ENCODE measurements at places on chromosomes 16 and 17.
A peak's percentile ranks its signal among the peaks of the same experiment; 100 is the strongest.

DNA sequence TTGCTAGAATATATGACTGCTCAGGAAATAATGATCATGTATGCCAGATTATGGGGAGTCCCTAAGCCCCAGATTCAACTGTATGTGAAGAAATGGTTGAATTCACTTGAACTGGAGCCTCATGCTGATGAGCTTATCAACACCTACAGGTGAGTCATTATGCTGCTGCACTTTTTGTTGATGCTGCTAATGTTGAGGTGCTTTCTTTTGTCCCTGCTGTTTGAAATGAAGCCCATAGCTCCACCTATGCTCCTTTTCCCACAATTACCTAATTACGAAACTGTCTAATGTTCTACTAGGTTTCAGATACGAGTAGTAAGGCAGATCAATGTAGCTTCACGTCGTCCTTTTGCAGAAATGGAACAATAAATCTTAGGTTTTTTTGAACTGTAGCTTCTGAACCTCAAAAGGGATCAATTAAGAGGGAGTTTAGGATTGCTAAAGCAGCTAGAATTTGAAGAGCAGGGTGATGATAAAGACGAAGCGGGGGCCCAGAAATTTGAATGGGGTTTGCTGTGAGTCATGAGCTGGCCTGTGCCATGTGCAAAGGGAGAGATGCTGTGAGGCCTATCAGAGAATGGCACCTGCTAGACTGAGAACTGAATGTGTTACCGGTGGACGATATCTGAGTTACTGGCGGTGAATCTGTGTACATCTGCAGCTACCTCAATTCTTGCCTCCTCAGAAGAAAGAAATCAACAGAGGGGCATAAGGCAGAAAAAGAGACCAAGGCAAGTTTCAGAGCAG, 6.1 kb upstream of the UQCRC2 start:
- DNase-seq = no peak

GRCh38 chr17:296906-297690, 55.5 kb downstream of the RPH3AL start:
- DNase-seq = no peak

DNA sequence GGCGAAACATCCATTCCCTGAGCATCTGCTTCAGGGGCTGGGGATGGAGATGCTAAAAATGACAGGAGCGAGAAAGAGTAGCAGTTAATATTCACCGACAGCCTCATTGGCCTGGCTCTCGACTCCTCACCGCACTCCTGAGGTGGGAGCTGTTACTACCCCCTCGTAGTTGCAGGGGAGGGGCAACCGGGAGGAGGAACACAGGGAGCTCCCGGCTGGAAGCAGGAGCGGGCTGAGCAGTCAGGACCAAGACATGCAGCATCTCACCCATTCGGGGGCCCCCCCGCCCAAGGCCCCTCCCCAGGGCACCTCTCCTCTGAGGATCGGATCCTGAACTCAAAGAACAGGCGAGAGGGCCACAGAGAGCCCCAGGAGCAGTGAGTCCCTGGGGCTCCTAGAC, 4.5 kb upstream of the ACSF3 start:
- no peak for DNase-seq

DNA sequence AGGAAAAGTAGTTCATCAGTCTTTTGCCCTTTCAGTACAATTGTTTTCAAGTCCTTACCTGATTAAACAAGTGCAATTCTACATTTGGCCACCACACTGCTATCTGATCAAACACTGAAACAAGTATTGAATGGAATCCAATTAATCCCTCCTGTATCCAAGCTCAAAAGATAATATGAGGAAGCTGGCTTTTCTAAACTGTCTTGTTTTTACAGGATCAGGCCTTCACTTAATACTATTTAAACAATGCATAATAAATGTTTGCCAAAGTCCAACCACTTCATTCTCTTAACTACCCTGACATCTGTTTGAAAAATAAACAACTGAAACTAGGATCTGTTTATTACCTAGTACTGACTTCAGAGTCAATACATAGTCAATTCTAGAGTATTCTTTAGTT, 131.6 kb downstream of the MRTFB start:
- DNase-seq = peak; percentile 78

- DNase-seq = no peak
Measured at GRCh38 chr16:50900391-50900942, 158.6 kb downstream of the CYLD start.

DNA sequence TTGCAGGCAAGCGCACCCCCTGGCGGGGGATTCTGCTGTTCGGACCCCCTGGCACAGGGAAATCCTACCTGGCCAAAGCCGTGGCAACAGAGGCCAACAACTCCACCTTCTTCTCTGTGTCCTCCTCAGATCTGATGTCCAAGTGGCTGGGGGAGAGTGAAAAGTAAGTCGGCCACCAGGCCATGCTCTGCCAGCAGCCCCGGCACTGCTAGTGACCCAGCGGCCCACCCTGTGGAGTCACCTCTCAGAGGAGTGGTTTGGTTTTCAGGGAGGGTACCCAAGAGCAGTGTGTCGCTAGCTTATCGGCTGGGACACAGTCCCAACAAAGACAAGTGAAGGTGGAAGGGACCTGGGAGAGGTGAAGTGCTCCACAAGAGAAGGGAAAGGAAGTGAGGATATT, 8.2 kb downstream of the VPS4A start:
- no peak for DNase-seq

GRCh38 chr17:73227944-73228343, 33.7 kb downstream of the CPSF4L start:
- DNase-seq = no peak

GRCh38 chr17:4509923-4510617, 11.4 kb downstream of the SPNS2 start:
- no peak for DNase-seq

- DNase-seq = no peak
Measured at GRCh38 chr17:29143894-29144293, 36.3 kb downstream of the MYO18A start.

DNA sequence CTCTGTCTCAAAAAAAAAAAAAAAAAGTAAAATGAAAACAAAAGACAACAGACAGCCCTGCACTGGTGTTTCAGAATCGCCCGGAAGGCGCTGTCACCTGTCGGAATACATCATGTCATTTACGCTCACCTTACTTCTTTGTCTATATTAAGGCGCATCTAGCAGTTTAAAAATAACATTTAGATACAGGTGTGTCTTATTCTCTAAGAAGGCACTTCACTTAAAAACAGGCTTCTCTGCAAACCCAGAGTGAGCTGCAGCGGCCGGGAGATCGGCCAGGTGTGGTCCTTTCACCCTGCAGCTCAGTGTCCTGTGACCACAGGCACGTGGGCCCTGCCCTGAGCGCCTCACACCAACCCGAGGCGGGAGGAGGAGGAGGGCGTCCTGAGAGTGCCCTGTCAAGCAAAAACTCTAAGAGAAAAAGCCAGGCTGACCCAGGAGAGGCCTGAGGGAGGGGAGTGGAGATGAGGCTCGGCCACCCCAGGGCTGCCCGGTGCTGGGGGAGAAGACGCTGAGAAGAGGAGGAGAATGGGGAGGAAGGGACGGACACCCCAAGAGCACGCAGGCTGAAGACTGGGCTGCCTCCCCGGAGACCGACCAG, 3.3 kb upstream of the LMF1 start:
- no peak for DNase-seq

DNA sequence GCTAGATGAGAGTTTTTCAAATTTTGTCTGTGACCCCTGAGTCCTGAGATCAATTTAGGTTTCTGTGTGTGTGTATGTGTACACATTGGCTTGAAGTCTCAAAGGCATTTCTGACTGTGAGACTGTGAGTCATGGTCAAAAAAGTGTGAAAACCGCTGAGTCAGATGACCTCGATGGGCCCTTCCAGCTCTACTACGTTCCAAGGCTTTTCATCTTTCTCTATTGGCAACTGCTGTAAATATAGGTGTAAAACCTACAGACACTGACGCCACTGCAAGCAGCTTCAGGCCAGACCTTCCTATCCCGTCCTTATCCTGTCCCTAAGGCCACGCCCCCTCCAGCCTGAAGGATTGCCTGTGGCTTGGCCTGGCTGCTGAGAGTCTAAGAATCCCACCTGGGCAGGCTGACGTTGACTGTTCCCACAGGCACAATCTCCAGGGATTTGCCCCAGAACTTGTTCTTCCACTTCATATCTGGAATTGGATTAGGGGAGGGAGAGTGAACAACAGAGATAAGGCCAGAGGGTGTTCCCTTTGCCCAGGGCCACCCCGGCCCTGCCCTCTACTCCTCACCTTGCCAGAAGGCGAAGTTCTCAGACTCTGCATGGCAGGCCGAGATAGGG, 11.3 kb downstream of the OSBPL7 start:
- DNase-seq = no peak

- DNase-seq = no peak
Measured at GRCh38 chr16:86634292-86634691, 55.9 kb downstream of the FOXL1 start.

GRCh38 chr17:40095944-40096791, 4.2 kb downstream of the NR1D1 start:
- no peak for DNase-seq

DNA sequence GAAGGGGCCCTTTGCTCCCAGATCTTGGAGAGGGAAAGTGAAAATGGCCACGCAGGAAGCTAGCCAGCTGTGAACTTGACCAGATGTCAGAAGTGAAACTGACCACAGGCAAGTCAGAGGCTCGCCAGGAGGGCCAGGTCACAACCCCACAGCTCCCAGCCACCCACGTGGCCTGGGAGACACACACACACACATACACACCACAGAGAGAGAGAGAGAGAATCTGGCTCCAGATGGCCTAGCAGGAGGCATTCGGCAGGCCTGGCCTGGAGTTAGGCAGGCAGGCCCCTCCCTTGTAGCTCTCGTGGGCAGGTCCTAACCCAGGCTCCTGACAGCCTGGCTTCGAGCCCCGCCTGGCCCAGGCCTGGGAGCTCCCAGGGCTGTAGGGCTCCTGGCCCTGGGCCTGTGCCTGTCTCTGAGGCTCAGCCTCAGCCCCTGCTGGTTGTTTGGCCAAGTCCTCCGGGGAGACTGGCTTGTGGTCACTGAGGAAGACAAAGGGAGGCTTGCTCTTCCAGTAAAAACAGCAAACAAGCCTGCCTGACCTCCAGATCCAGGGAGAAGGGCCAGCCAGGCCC, 20.2 kb downstream of the NGFR start:
- no peak for DNase-seq

DNA sequence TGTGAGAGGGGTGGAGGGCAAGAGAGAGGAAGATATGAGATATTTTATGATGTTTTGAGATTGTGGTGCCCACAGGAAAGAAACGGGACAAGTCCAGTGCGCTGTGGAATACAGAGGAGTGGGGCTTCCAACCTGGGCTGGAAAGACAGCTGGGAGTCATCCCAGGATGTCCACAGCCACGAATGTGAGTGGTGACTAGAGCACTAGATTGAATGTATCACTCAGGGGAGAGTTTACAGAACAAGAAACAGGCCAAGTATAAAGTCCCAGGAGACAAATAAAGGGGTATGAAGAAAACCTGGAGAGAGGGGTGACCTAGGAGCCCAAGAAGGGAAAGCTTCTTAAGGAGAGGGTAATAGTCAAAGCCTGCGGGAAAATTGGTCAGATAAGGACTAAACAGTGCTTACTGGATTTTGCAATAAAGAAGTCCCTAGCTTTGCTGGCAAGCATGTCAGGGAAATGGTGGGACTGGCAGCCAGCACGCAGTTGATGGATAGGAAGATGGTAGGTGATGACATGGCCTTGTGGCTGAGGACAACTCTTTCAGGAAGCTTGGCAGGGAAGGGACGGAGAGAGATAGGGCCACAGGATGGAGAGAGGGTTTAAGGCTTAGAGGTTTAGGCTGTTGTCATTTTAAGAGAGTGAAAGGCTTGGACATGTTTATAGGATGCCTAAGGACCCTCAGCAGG, 114.5 kb downstream of the AXIN2 start:
- no peak for DNase-seq

DNA sequence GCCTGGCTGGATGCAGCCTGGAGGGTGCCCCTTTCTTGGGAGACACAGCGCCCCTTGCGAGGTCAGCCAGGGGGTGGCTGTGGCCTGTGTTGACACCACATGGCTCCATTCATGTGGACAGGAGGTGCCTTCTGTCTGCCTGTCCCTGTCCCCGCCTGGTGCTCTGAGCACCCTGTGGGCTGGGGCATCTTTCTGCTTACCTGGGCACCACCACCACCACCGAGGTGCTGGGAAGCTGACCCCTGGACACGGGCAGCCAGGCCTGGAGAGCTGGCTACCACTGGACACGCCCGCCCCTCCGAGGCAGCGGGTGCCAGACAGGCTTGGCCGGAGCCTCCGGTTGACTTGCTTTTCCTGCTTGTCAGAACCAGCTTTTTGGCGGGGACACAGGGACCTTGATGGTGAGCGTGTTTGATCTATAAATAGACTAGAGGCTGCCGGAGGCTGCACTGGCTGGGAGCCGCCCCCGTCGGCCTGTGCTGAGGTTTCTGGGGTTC, 121.3 kb upstream of the GSE1 start:
- DNase-seq = no peak

- no peak for DNase-seq
Measured at GRCh38 chr17:73969956-73970355, 233.5 kb upstream of the RPL38 start.

DNA sequence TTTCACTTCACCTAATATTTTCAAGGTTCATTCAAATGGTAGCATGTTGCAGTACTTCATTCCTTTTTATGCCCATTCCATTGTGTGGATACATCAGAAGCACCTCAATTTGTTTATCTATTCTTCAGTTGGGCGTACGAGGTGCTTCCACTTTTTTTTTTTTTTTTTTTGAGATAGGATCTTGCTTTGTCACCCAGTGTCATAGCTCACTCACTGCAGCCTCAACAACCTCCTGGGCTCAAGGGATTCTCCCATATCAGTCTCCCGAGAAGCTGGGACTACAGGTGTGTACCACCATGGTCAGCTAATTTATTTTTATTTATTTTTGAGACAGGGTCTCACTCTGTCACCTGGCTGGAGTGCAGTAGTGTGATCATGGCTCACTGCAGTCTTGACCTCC, 22.5 kb upstream of the SPNS3 start:
- no peak for DNase-seq

DNA sequence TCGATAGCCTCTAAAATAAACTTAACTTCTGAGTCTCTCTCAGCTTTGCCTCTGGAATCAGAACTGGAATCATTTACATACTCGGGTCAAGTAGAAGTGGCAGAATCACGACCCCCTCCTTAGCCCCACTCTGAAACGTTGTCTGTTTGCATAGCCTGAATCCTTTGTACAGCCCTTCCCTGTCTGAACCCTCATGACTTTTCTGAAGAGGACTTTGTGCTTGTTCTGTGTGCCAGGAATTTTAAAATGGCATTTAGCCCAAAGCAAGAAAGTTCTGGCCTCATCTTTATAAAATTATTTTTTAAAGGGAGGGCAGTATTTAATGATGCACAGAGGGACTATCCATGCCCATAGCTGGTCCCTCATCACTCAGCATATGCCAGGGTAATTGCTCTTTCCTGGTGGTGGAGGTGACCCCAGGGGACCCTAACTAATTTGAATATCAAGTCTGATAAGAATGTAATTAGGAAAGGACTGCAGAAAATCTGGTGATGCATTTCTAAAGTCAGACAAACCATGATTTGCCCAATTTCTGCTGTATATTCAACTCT, 342.7 kb upstream of the TNRC6C start:
- no peak for DNase-seq

- no peak for DNase-seq
Measured at GRCh38 chr16:81693744-81694303, 85.3 kb upstream of the PLCG2 start.

- no peak for DNase-seq
Measured at GRCh38 chr17:4950746-4951204, at the start of gene ENO3. Gene ENO3, plus strand, starts transcription at chr17:4951119. Its CDS starts 711 bp downstream, at chr17:4951830.
